SW 1271 (cell line): ENCODE measurements at places on chromosomes 3 and 15.
A peak's percentile ranks its signal among the peaks of the same experiment; 100 is the strongest.

GRCh38 chr3:152069871-152070270, 196.4 kb downstream of the SUCNR1 start:
- no peak for DNase-seq

DNA sequence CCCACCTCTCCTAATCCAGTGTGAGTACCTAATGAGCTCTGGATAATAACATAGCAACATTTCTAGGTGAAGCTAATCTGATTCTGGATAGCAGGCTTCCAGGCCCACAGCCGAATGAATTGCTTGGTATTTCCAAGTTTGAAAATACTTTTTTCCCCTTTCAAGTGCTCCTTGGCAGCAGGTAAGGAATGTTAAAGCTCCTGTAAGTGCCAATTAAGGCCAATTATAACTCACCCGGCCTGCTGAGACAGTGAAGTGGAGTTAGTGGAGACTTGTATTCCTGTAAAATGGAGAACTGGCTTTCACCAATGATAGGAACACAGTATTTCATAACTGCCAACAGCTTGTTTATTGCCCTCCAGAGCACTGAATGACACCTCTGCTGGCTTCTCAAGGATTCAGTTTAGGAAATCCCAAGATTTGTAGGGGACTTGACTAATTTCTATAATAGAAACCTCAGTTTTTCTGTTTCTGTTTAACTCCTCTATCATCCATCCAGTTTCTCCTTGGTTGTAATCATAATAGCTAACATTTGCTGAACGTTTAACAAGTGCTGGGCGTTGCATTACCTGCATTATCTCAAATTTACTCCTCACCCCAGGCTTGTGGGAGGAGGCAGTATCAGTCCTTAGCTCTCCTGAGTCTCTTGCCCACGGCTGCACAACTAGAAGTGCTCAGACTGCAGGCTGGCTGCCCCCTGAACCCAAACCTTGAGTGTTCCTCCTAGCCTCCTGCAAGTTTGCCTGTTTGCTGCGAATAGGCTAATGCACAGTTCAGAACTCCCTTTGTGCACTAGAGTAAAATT, 52.7 kb upstream of the SCAANT1 start:
- DNase-seq = no peak

DNA sequence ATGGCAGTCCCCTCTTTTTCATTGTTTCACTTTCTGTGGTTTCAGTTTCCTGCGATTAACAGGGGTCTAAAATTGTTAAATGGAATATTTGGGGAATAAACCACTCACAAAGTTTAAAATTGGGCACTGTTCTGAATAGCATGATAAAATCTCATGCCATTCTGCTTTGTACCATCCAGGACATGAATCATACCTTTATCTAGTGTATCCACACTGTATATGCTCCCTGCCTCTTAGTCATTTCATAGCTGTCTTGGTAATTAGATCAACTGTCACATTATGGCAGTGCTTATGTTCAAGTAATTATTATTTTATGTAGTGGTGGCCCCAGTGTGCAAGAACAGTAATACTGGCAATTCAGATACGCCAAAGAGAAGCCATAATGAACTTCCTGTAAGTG, 734.5 kb downstream of the ZPLD1 start:
- DNase-seq = no peak

GRCh38 chr15:75455424-75455981, 4.0 kb upstream of the SIN3A start:
- peak; percentile 84 for DNase-seq

DNA sequence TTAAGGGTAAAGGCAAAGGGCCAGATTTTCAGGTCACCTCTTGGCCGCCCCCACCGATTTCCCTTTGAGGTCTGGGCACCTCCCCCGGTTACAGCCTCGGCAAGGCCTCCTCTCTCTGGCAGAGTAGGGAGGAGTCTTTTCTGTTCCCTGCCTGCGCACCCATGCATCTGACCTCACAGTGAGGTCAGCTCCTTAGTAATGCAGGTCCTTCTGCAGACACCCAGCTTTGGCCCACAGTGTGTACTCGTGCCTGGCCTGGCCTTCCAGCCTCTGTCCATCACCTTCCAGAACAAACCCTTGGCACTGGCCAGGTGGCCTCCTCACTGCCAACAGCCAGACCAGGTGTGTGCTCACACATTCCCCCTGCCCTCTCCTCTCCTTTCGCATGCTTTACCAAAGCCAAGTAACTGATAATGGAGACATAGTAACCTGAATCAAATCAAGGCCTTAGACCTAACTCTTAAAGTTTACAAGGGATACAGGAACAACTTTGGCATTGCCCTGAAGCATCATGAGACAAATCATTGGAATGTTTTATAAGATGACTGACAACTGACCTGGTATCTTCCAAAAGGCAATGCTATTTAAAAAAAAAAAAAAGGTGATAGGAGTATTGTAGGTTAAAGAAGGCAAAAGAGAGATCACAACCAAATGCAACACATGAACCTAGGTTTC, 61.3 kb downstream of the CORO2B start:
- no peak for DNase-seq

- no peak for DNase-seq
These were observed 27.0 kb upstream of the PEX5L start for GRCh38 chr3:180063783-180064182.

- DNase-seq = no peak
These were observed 5.1 kb upstream of the ANKRD63 start for GRCh38 chr15:40287968-40288367.

DNA sequence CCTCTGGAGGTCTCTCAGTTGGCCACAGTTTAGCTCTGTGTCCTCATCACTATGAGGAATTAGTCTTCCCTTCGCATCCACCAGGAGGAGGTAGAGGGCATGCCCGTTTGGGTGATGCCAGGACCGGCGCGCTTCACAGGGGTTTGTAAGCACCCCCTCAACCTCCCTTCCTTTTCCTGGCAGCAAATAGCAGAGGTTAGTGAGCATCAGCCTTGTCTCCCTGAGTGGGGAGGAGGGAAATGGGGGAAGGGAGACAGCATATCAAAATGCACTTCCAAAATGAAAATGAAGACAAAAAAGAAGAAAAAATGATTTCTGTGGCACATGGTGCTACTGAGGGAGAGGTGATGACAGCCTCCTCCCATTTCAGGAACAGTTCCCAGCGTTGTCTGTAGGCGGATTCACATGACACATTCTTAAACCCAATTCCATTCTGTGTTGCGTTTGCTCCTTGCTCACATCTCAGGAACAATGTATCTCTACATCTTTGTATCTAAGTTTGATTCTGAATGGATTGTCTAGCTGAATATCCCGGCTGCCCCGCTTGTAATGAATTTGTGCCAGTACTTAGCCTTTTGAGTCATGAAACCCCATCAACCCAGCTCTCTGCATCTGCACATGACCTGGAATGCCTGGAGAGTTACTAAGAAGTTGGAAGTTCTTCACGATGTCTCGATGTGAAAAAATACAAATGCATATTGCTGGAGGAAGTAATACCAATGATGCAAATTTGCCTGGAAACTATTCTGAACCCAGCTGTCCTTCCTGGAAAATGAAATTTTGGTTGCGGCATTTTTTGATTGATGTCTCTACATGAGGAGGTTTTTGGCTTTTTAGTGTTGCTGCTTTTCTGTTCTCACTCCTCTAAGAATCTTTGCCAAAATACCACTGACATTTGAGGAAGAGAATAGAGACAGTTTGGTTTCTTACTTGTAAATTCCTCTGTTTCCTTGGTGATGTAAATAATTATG, 45.2 kb downstream of the TYRO3 start:
- DNase-seq = peak; percentile 70

GRCh38 chr3:168865022-168865551, 769.4 kb upstream of the GOLIM4 start:
- DNase-seq = peak; percentile 51

GRCh38 chr15:64058279-64058678, 12.0 kb upstream of the DAPK2 start:
- DNase-seq = peak; percentile 58

DNA sequence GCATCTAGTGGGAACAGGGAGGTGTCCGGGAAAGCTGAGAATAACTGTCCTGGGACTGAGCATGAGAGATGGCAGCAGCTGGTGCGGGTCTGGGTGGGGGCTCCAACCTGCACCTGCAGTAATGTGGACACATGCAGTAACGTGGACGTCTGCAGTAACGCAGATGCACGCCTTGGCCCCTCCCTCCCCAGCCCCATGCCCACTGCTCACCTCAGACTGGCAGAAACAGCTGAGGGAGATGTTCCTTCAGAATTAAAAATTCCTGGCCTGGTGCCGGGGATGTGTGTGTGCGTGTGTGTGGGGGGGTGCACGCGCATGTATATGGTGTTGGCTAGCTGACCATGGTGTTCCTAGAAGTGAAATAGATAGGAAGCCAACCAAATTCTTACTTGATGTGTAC, 86.7 kb upstream of the OXTR start:
- DNase-seq = no peak

DNA sequence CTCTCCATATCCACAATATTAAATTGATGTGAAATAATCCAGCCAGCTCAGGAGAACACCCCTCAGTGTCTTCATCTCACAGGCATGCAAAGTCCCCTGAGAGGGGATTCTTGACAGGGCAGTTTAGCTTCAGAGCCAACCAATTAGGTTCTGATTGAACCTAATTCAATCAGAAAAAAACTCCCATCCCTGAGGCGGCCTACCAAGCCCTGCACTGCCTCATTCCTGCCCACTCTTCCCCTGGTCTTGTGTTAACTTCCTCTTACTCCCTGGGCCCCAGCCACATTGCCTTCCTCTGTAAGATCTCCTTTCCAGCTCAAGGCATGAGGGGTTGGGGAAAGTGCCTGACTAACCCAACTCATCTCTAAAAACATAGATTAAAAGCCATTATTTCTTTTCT, 46.1 kb downstream of the FRMD4B start:
- DNase-seq = no peak

- no peak for DNase-seq
These were observed 4.1 kb downstream of the CEMIP start for GRCh38 chr15:80783260-80783659.

DNA sequence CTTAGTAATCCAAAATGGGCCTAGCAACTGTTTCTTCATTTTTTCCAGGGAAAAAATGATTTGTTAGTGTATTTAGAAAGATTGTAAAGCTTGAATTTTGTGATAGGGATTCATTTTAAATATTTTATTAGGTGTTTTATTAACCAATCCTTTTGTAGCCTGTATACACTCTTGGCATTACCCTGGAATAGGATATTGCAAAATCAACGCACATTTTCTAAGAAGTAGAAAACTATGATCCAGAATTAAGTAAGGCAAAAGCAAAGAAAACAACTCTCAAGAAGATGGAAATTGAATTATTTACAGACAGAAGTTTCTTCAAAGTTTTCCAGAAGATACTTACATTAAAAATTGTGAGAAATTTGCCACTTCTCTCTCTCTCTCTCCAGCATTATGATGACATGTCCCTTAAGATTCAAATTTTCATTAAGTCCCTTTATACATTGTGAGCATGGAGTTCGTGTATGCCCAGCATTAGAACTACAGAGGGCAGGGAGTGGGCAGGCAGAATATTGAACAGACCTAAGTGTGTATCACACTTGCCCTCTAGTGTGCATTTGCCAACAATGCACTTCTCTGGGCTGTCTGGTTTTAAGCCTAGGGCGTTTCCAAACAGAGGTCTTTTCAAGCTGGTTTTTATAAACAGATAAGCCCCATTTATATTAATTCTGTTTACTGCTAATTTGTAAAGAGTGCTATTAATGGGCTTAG, 28.5 kb upstream of the CMSS1 start:
- peak; percentile 53 for DNase-seq

GRCh38 chr3:196493292-196493691, 10.3 kb downstream of the RNF168 start:
- no peak for DNase-seq

GRCh38 chr3:143060906-143061305, 58.7 kb upstream of the CHST2 start:
- DNase-seq = no peak

DNA sequence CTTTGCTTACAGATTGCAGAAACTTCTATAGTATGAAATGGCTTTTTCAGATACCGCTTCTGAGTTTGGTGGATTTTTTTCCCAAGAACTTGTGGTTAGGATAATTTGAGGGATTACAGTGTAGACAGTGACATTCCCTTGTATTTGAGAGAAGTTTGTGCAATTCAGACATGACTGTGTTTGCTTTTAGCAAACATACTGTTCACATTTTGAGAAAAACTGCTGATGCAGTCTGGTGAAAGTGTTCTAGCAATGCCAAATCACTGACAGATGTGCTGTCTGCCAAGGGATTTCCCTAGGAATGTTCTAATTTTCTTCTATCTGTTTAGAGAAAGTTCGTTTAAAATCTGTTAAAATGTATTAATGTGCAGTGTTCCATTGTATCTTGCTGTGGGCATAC, 652.6 kb downstream of the FHIT start:
- no peak for DNase-seq

DNA sequence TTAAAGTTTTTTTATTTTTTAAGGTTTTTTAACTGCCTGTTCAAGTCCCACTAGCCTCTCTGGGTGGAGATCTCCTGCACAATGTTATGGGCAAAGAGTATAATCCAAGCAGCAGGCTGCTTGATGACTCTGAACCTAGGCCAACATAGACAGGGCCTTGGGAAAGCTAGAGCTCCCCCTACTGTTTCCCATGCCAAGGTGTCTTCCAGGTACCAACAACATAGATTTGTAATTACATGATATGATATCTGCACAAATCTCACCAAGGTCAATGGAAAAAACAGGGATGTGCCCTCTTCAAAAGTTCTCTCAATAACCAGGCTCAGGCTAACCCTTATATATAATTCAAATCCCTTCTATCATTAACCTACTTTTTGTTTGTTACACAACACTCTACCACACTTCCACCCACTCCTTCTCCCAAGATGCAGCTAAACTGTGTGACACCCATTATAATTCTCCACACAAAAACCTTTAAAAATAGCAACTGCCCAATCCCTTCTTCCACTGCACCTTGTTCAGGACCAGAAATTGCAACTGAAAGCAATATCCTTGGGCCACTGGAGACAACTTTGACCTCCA, 43.8 kb downstream of the RBM15B start:
- DNase-seq = peak; percentile 41

DNA sequence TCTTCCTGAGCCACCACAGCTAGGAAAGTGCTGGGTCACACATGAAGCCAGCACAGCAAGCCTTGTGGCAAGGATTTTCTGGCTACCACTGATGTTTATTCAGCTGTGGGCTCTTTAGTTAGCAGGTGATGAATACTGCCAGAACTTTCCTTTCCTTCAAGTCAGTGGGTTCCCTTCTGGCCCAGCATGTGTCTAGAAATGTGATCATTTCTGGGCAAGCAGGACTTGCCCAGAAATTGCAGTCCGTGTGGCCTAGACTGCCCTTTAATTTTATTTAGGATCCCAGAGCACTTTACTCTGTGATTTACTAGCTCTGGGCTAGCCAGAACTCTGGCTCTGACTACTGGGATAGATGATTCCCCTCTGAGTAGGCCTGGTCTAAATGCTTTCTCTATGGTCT, 397.5 kb downstream of the ZIC4 start:
- DNase-seq = no peak

- no peak for DNase-seq
These were observed 256.8 kb upstream of the RARB start for GRCh38 chr3:25171118-25171807.

GRCh38 chr3:39134305-39134704, 19.1 kb downstream of the CSRNP1 start:
- DNase-seq = no peak

DNA sequence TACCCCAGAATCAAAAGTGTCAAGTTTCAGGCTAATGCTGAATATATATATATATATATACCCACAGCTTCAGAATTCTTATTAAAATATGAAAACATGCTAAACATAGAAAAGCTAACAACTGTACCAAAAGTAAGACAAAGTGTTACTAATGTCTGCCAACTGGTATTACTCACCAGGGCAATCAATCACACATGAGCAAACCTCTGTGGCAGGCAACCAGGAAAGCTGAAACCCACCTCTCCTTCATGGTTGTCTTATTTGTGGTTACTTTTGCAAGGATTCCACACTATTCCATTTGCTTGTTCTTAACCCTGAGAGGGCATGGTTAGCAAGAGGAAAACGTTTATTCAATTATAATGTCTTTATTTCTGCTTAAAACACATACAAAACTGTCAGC, 512.3 kb upstream of the MDFIC2 start:
- no peak for DNase-seq
